ENCODE measurements at places on chromosomes 6 and 20.

DNA sequence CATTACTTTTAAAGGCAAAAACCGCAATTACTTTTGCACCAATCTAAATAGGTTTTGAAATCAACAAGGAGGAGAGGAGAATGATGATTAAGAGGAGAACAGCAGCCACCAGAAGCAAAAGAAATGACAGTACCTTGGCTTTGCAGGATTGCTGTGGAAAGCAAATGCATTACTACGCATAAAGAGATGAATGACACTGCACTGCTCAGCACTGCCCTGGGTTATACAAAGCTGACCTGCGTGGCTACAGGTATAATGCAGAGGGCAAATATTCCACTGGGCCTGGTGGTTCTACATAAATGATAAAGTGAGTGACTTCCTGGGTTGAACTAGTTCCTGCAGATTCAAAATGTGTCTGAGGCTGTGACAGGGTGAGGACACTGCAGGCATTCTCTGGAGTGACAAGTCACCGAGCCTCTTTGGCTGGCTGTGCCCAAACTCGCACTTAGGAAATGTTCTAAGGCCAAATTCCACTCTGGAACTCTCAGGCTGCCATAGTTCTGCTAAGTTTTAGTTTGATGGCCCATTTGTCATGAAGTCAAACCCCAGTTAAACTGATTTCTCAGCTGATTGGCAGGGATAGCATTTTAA, 78.6 kb downstream of the INSM1 start:
- peak; percentile 45 for DNase-seq

DNA sequence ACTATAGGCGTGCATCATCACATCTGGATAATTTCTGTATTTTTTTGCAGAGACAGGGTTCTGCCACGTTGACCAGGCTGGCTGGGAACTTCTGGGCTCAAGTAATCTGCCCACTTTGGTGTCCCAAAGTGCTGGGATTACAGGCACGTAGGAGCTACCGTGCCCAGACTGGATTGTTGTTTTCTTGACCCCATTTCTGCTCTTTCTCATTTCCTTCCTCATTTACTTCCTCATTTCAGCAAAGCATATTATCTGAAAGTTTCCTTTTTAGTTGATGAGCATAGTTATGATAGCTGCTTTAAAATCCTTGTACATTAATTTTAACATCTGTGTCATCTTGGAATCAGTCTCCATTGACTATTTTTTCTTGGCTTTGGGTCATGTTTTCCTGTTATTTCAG, 301.0 kb upstream of the RUNX2 start:
- DNase-seq: no peak

- DNase-seq: no peak
Observed at GRCh38 chr20:33647603-33648395, 14.3 kb upstream of the C20orf144 start.

- no peak for DNase-seq
Observed at GRCh38 chr6:90865513-90865912, 278.6 kb upstream of the MAP3K7 start.

GRCh38 chr6:82568290-82568993, 204.8 kb downstream of the TPBG start:
- peak; percentile 7 for DNase-seq

DNA sequence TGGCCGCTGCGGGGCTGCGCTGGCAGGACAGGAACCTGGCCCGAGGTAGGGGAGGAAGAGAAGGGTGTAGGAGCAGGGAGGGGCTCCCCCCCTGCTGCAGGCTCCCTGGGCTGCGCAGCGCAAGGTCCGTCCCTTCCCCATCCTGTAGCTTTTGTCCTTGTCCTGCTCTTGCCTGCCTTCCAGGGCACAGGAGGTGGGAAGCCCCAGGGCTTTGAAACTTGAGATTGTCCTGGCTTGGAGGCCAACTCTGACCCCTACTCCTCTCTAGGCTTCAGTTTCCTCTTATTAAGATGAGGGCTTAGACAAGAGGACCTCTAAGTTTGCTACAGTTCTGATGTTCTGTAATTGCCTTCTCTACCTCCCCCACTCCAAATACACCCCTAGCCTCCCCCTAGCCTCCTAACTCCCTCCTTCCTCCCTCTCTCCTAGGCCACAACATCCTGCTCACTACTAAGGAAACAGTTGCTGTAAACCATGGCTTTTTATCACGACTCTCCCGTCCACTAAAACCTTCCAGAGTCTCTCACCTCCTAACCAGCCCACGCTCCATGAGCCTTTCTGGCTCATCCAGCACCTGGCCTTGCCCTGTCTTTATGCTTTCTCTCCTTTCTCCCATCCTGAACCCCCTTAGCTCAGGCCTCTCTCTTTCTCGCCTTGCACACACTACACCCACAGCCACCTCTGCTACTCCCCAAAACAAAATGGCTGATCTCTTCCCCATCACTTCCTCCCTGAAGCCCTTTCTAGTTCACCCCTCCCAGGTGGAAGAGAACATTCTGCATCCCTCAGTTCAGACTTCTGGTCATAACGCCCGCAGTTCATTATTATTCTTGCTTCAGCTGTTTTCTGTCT, 10.2 kb downstream of the UNC5CL start:
- no peak for DNase-seq

DNA sequence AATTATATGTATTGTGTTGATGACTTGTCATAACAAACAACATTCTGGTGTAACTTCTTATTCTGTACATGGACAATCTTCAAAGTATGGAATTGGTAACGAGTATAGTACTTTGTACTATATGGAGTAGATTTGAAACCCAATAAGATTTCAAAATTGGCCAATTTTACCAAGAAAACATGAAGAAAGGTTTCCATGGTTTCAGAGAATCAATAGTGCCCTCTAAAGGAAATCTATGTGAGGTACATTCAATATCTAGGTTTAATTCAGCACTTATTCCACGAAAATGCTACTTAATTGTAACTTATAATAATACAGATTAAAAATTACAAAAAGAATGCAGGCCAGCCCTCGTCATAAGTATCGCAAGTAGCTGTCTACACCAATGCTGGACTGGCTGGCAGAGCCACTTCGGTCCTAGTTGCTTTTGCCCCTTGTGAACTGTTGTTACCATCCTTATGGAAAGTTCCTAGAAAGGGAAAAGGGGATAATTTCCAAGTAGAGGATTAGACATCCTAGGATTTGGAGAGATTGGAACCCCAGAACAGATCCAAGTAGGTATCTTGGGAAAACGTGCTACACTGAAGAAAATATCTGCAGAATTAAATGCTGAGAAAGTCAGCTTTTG, 70.9 kb downstream of the LCA5 start:
- peak; percentile 2 for DNase-seq

GRCh38 chr20:62952373-62952967, at the start of gene SLC17A9:
TSS of gene SLC17A9 (plus strand) at chr20:62952709. CDS start at chr20:62952831, 122 bp downstream.
- DNase-seq: no peak

DNA sequence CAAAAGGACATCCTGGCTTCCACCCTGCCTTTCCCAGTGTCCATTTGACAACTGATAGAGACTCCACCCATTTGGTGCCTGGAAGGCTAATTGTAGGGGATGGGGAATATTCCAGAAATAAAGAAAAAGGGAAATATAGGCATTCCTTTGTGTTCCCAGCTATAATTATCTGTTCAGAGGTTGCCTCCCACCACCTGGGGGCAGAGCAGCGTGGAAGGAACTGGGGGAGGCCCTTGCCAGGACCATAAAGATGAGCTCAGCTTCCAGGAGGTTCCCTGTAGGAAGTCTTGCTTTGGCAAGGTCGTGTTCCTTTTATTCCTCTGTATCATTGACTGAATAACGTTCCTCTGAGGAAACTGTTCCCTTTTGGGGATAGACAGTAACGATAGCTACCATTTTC, 214.7 kb downstream of the TFAP2C start:
- no peak for DNase-seq
